ENCODE measurements at places on chromosomes 3 and 15. TPM values are rescaled to one million over a fixed set of nuclear protein-coding genes. Genes with fewer than 3 reads are reported as not detected.

DNA sequence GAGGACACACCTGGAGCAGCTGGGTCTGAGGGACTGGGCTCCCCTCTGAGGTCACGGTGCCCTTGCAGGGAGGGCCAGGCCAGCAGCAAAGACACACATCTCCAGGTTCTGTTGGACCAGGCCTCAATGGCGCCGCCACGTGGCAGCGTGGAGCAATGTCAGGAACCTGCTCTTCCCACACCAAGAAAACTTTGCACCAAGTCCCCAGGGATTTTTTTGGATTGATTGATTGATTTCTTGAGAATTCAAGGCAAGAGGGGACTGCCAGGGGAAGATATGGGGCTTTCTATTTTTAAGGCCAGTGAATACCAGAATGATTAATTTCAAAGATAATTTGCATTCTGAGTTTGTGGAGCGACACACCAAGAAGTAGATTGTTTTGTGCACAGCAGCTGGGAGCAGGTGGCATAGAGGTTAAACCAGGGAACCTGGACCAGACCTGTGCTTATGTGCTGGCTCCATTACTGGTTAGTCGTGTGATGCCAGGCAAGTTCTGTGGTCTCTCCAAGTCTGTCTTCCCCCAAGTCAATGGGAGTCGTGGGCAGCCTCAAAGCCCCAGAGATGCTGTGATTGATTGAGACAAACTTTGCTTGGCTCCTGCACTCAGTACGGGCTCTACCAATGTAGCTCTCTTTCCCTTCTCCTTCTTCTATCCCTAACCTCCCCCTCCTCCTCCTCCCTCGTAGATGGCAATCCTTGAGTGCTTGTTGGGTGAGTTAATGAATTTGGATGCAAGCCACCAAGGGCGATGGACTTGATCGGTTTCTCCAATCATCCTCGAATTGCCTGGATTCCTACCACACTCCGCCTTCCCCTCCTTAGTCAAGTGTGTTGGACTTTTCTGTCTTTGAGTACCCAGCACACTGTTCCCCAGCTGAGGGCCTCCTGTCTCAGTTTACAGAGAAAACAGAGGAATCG, 96.2 kb upstream of the TRPM1 start:
- peak; percentile 71 for DNase-seq
- H3K4me1 ChIP-seq: peaks cover 28% of the 10 kb centered on the region
- peaks cover 9% of the 10 kb centered on the region for H3K27me3 ChIP-seq
- no peak overlapping the region for H3K27ac ChIP-seq
- no peaks in the 10 kb centered on the region for H3K36me3 ChIP-seq

- peaks cover 17% of the 10 kb centered on the region for H3K27me3 ChIP-seq
- no peaks in the 10 kb centered on the region for H3K36me3 ChIP-seq
- H3K4me1 ChIP-seq: peaks cover 7% of the 10 kb centered on the region
- no peak for DNase-seq
These were observed 108.5 kb downstream of the CYP19A1 start for GRCh38 chr15:51229907-51230330.

- H3K4me3 ChIP-seq: no peak overlapping the region
- H3K27me3 ChIP-seq: no peaks in the 10 kb centered on the region
- DNase-seq: no peak
- H3K4me1 ChIP-seq: no peaks in the 10 kb centered on the region
These were observed 353.0 kb downstream of the ROBO1 start for GRCh38 chr3:79414806-79415205.

NMD3 gene
- 55.7 TPM for total RNA-seq
